ENCODE measurements at places on chromosomes 13 and 19.

- H3K36me3 ChIP-seq, result no peaks in the 10 kb centered on the region
- H3K27ac ChIP-seq, result no peak overlapping the region
- no peaks in the 10 kb centered on the region for H3K4me1 ChIP-seq
- DNase-seq, result no peak
- H3K4me3 ChIP-seq, result no peak overlapping the region
These were observed 9.9 kb downstream of the KANK3 start for GRCh38 chr19:8332976-8333766.

DNA sequence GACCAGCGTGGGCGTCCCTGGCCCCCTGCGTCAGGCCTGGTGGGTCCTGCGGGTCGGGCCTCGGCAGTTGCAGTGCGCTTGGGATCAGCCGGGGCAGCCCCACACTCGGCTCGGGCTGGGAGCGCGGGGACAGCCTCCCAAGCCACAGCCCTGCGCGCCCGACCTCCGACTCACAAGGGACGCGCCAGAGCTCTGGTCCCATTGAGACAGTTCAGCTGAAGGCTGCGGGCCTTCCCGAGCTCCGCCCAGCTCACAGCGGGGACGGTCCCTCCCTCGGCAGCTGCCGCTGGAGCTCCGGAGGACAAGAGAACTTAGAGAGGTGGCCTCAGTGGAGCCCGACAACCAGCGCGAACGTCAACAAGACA lies 45.7 kb upstream of the ZNF730 start:
- H3K27ac ChIP-seq, result no peak overlapping the region
- no peak for DNase-seq
- H3K27me3 ChIP-seq, result peaks cover 44% of the 10 kb centered on the region
- no peaks in the 10 kb centered on the region for H3K36me3 ChIP-seq
- peak overlapping the region; percentile 33 for H3K4me3 ChIP-seq
- H3K4me1 ChIP-seq, result peaks cover 2% of the 10 kb centered on the region

- no peak overlapping the region for H3K4me3 ChIP-seq
- no peaks in the 10 kb centered on the region for H3K27me3 ChIP-seq
- H3K36me3 ChIP-seq, result peaks cover 14% of the 10 kb centered on the region
- DNase-seq, result no peak
- no peak overlapping the region for H3K27ac ChIP-seq
These were observed 1.3 kb upstream of the ATF5 start for GRCh38 chr19:49927526-49928264.

DNA sequence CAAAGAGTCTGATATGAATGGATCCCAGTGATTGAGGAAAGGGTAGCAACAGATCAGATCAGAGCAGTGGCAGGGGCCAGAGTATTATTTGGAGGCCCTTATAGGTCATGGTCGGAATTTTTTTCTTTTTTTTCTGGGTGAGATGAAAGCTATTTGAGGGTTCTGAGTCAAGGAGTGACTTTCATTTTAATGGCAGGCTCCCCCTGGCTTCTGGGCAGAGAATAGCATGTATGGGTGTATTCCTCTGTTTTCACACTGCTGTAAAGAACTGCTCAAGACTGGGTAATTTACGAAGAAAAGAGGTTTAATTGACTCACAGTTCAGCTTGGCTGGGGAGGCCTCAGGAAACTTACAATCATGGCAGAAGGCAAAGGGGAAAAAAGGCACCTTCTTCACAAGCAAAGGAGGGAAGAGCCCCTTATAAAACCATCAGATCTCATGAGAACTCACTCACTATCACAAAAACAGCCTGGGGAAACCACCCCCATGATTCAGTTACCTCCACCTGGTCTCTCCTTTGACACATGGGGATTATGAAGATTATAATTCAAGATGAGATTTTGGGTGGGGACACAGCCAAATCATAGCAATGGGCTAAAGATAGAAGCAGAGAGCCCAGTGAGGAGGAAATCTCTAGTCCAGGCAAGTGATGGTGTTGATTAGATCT lies 3.0 kb upstream of the SLC6A16 start:
- no peak overlapping the region for H3K27ac ChIP-seq
- no peak overlapping the region for H3K4me3 ChIP-seq
- DNase-seq, result no peak
- H3K4me1 ChIP-seq, result peaks cover 9% of the 10 kb centered on the region
- H3K36me3 ChIP-seq, result peaks cover 16% of the 10 kb centered on the region

- H3K36me3 ChIP-seq, result peaks cover 12% of the 10 kb centered on the region
- peak; percentile 79 for DNase-seq
- peaks cover 57% of the 10 kb centered on the region for H3K4me1 ChIP-seq
- peak within 1 kb of the TSS; percentile 98 for H3K4me3 ChIP-seq
- H3K27ac ChIP-seq, result peak within 1 kb of the TSS; percentile 67
- H3K27me3 ChIP-seq, result no peaks in the 10 kb centered on the region
These were observed at the start of gene CNN2 for GRCh38 chr19:1025960-1026782. Gene CNN2, plus strand, starts transcription at chr19:1026608. Its CDS starts 54 bp downstream, at chr19:1026662.

- no peak for DNase-seq
- H3K4me3 ChIP-seq, result no peak overlapping the region
- no peaks in the 10 kb centered on the region for H3K4me1 ChIP-seq
- no peaks in the 10 kb centered on the region for H3K27me3 ChIP-seq
- no peak overlapping the region for H3K27ac ChIP-seq
- H3K36me3 ChIP-seq, result peaks cover 8% of the 10 kb centered on the region
These were observed 219.1 kb downstream of the LMO7 start for GRCh38 chr13:75855216-75855615.

- no peak for DNase-seq
- H3K4me3 ChIP-seq, result no peak overlapping the region
- no peaks in the 10 kb centered on the region for H3K4me1 ChIP-seq
- no peaks in the 10 kb centered on the region for H3K36me3 ChIP-seq
These were observed 267.5 kb upstream of the ARGLU1 start for GRCh38 chr13:106835477-106835876.

DNA sequence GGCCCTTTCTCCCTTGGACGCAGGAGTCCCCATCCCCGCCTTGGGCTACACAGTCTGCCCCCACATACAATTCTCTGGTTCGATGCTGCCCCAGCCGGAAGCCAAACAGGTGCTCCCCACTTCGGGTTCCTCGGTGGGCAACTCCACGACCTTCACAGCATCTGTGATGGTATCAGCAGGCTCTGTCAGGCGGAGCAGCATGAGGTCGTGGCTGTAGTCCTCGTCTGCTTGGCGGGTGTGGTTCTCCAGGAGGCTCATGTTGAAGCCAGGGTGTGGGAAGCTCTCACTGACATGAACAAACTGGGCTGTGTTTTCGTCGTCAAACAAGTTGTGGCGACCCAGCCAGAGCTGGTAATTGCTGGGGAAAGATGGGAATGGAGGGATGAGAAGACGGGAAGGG lies 3.5 kb downstream of the KLK1 start:
- H3K36me3 ChIP-seq, result no peaks in the 10 kb centered on the region
- H3K27ac ChIP-seq, result no peak overlapping the region
- no peak overlapping the region for H3K4me3 ChIP-seq

DNA sequence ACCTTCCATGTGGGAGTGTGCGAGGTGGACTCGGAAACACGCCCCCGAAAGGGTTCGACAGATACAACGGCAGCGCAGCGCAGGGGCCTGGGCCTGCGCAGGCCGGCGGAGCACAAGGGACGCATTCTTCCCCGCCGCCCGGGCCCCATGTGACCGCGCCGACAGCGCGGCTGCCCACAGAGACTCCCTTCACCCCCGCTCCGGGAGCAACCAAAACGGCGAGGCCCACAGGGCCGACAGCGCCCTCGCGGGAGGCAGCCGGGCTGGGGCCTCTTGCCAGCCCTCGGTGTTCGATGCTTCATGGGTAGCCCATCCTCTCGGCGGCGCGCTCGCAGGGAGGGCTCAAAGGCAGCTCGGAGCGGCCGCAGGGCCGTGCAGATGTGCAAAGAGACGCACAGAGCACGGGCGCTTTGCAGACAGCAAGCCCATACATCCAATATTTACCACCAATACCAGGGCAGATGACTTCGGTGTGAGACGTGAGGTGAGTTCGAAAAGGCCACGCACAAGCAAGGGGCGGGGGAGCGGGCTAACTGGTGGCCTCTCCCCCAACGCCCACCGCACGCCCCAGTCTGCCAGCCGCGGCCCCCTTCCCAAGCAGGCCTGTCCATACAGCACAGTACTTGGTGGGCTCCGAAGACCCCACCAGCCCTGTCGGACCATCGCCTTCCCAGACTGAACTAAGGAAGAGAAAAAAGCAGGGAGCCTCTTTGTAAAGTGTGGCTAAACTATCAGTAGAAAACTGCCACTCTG lies 89.9 kb downstream of the CRYL1 start:
- H3K36me3 ChIP-seq, result no peaks in the 10 kb centered on the region
- no peak overlapping the region for H3K27ac ChIP-seq
- H3K27me3 ChIP-seq, result no peaks in the 10 kb centered on the region
- H3K4me1 ChIP-seq, result no peaks in the 10 kb centered on the region
- no peak for DNase-seq
- no peak overlapping the region for H3K4me3 ChIP-seq

- no peak overlapping the region for H3K27ac ChIP-seq
- DNase-seq, result no peak
- no peak overlapping the region for H3K4me3 ChIP-seq
These were observed 6.3 kb upstream of the FDX2 start for GRCh38 chr19:10321874-10322835.

- no peaks in the 10 kb centered on the region for H3K27me3 ChIP-seq
- no peak overlapping the region for H3K27ac ChIP-seq
- no peak overlapping the region for H3K4me3 ChIP-seq
- no peaks in the 10 kb centered on the region for H3K36me3 ChIP-seq
- no peak for DNase-seq
- H3K4me1 ChIP-seq, result no peaks in the 10 kb centered on the region
These were observed 265.3 kb downstream of the MZT1 start for GRCh38 chr13:72462166-72462565.

DNA sequence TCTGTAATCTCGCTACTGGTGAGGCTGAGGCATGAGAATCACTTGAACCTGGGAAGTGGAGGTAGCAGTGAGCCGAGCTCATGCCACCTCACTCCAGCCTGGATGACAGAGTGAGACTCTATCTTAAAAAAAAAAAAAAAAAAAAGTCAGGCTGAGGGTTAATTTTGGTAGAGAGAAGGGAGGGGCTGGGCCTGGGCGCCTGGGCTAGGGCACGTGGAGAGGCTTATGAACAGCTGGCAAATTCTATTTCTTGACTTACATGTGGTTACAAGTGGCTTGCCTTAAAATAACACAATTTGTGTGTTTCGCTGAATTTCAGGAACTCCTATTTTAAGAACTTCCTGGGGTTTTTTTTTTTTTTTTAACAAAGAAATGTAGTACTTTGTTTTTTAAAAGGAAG lies 47.6 kb upstream of the MAP3K10 start:
- peaks cover 55% of the 10 kb centered on the region for H3K4me1 ChIP-seq
- H3K27ac ChIP-seq, result peak overlapping the region; percentile 54
- no peaks in the 10 kb centered on the region for H3K36me3 ChIP-seq

GRCh38 chr19:10468133-10468532 lies 35.0 kb downstream of the KEAP1 start:
- H3K27ac ChIP-seq, result no peak overlapping the region
- H3K27me3 ChIP-seq, result no peaks in the 10 kb centered on the region
- no peak overlapping the region for H3K4me3 ChIP-seq
- H3K36me3 ChIP-seq, result no peaks in the 10 kb centered on the region
- H3K4me1 ChIP-seq, result no peaks in the 10 kb centered on the region

GRCh38 chr13:38239874-38240273 lies 109.8 kb upstream of the UFM1 start:
- no peak overlapping the region for H3K27ac ChIP-seq
- no peak for DNase-seq
- H3K27me3 ChIP-seq, result no peaks in the 10 kb centered on the region

- peak; percentile 83 for DNase-seq
- H3K4me1 ChIP-seq, result peaks cover 16% of the 10 kb centered on the region
- H3K27me3 ChIP-seq, result no peaks in the 10 kb centered on the region
- H3K27ac ChIP-seq, result peak within 1 kb of the TSS; percentile 63
- peak within 1 kb of the TSS; percentile 67 for H3K4me3 ChIP-seq
These were observed at the start of gene ZNF726 for GRCh38 chr19:23914402-23915286. Gene ZNF726, plus strand, starts transcription at chr19:23914886. Its CDS starts 109 bp downstream, at chr19:23914995.

GRCh38 chr19:49669516-49669915 lies 3.8 kb downstream of the BCL2L12 start:
- H3K27me3 ChIP-seq, result no peaks in the 10 kb centered on the region
- no peak for DNase-seq
- H3K36me3 ChIP-seq, result peaks cover 4% of the 10 kb centered on the region
- no peak overlapping the region for H3K27ac ChIP-seq
- H3K4me3 ChIP-seq, result no peak overlapping the region

DNA sequence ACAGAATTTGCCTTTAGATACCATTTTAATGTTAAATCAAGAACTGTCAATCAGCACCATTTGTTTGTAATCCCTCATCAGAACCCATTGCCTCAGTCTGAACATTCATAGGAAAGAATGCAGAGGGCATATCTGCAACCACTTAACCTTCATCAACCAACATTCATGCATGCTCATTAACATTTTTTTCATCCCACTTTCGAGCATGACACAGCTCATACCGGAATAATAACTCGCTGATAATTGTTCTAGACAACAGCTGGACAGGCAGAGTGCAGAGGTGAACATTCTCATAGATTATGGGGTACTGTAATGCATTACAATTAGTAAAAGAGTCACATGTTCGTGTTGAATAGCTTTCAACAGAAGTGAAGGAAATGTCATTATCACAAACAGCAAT lies 216.8 kb downstream of the DIAPH3 start:
- no peaks in the 10 kb centered on the region for H3K36me3 ChIP-seq
- DNase-seq, result no peak
- no peaks in the 10 kb centered on the region for H3K4me1 ChIP-seq
- H3K27me3 ChIP-seq, result no peaks in the 10 kb centered on the region
- no peak overlapping the region for H3K4me3 ChIP-seq

- H3K27ac ChIP-seq, result no peak overlapping the region
- H3K36me3 ChIP-seq, result no peaks in the 10 kb centered on the region
- no peaks in the 10 kb centered on the region for H3K27me3 ChIP-seq
- H3K4me3 ChIP-seq, result no peak overlapping the region
- peaks cover 2% of the 10 kb centered on the region for H3K4me1 ChIP-seq
- no peak for DNase-seq
These were observed 5.2 kb upstream of the C3 start for GRCh38 chr19:6725513-6726231.

GRCh38 chr19:45045671-45046353 lies 7.0 kb downstream of the CLASRP start:
- no peak for DNase-seq
- H3K27me3 ChIP-seq, result no peaks in the 10 kb centered on the region
- H3K4me3 ChIP-seq, result no peak overlapping the region
- H3K27ac ChIP-seq, result no peak overlapping the region
- peaks cover 8% of the 10 kb centered on the region for H3K36me3 ChIP-seq
- peaks cover 2% of the 10 kb centered on the region for H3K4me1 ChIP-seq

- no peak for DNase-seq
- H3K4me3 ChIP-seq, result no peak overlapping the region
- no peaks in the 10 kb centered on the region for H3K36me3 ChIP-seq
- no peak overlapping the region for H3K27ac ChIP-seq
- H3K27me3 ChIP-seq, result peaks cover 57% of the 10 kb centered on the region
These were observed 295.6 kb downstream of the ZNF536 start for GRCh38 chr19:30667746-30668145.

DNA sequence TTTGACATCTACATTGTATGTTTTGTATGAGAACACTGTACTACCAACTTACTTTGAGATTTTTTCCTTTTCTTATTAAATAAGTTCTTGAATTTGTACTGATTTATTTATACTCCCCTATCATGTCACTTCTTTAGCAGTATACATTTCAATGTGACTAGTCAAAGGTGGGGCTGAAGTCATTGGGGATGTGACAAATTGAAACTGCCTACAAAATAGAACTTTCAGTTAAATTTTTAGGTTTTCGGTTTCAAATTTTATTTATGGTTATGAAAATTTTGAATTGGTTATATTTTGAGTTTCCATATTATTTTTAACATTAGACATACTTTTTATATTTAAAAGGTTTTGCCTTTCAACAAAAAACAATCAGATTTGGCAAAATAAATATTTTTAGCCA lies 221.6 kb downstream of the NBEA start:
- H3K36me3 ChIP-seq, result no peaks in the 10 kb centered on the region
- no peak overlapping the region for H3K4me3 ChIP-seq
- no peaks in the 10 kb centered on the region for H3K27me3 ChIP-seq
- no peak for DNase-seq
- H3K27ac ChIP-seq, result no peak overlapping the region
- H3K4me1 ChIP-seq, result no peaks in the 10 kb centered on the region

Data from T-cell (primary cell).